Right atrium auricular region (tissue), 2 donors: ENCODE measurements at places on chromosomes 3 and 15.

- DNase-seq = no peak
Observed at GRCh38 chr15:59196416-59196815, 10.2 kb upstream of the LDHAL6B start.

DNA sequence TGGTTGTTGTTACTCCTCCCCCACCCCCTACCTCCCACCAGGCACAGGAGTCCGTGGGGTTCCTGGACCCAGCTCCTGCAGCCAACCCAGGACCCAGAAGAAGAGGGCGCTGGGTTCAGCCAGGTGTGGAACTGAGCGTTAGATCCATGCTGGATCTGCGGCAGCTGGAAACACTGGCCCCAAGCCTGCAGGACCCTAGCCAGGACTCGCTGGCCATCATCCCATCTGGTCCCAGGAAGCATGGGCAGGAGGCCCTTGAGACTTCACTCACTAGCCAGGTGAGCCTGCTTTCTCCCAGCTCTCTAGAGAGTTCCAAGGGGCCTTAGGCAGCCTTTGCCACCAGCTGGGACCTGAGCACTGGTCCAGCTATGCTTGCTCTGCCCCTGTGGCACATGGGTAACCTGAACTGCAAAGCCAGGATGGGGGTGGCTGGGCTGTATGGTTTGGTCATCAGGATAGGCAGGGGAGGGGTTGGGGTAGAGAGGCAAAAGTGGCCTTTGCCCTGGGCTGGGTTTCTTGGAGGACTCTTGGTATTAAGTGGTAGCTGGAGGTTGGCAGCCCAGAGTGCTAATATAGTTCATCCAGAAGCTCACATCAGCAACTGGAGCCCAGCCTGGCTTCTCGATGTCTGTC, 7.0 kb upstream of the JMJD7 start:
- no peak for DNase-seq

DNA sequence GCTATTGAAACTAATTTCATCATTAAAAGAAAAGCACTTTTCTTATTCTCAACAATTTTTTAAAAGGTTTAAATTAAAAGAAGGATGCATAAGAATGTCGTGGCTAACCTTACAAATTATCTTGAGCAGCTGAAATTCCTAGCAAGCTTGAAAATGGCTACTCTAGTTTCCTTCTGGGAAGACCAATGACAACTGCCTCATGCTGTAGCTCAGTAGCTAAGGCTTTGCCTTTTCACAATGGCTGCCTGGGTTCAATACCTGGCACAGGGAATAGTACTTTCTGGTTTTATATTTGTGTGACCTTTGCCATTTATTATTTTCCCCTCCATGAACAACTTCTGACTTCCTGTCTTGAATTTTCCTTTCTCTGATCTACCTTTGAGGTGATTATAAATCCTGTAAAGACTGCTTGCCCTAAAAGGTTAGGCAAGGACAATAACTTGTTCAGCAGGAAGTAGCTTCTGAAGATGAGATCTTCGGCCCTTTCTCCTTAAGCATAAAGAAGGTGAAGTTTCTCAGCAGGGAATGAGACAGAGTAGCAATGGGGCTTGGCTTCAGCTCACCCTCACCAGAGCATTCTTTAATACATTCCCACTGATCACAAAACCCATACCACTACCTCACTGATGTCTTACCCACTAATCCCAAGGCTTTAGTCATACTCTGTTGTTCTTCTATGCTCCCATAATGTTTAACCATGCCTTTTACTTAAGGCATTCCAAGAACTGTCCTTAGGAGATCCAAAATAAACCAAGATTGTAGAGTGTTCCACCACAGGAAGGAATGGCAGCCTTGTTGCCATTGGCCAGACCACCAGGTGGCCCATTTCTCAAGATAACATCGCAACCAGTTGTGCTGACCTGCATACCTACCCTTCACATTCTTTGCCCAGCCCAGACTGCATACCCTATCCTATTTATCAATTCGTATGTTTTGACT, 276.8 kb downstream of the ULK4 start:
- DNase-seq = no peak

- no peak for DNase-seq
Observed at GRCh38 chr15:87082581-87082980, 1002.9 kb downstream of the AGBL1 start.

- DNase-seq = no peak
Observed at GRCh38 chr3:47057212-47057671, 77.8 kb downstream of the NBEAL2 start.

- DNase-seq = no peak
Observed at GRCh38 chr3:8650583-8651416, 6.2 kb upstream of the SSUH2 start.

- DNase-seq = no peak
Observed at GRCh38 chr15:51706926-51707608, 25.8 kb downstream of the SCG3 start.

DNA sequence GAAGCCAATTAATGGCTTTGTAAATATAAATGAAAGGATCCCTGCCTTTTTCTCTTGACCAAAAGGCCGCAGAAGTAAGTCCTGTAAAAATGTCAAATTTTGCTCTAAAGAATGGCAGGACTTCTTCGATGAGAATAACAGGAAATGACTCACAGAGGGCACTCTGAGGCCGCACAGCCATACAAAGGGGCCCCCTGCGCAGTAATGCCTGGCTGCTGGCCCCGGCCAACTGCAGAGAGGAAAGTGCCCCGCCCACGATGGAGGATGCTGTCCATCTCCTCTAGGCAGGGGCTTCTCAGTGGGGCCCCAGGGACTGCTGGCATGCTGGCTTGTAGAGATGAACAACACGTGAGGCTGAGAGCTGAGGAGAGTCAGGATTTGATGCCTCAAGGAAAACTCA, 18.1 kb upstream of the SCN10A start:
- DNase-seq = peak; percentile 68

DNA sequence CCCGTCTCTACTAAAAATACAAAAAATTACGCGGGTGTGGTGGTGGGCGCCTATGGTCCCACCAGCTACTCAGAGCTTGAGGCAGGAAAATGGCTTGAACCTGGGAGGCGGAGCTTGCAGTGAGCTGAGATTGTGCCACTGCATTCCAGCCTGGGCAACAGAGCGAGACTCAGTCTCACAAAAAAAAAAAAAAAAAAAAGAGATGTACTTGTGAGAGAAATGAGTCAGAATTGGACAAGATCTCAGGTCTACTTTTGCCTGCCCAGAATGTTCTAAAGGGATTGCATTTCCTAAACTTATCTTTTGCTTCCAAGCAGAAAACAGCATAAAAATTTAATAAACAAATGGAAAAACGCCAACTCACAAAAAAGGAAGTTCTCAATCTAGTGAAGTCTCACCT, 167.5 kb downstream of the NR2F2 start:
- DNase-seq = no peak

- no peak for DNase-seq
Observed at GRCh38 chr3:126907557-126907956, 75.4 kb upstream of the PLXNA1 start.

DNA sequence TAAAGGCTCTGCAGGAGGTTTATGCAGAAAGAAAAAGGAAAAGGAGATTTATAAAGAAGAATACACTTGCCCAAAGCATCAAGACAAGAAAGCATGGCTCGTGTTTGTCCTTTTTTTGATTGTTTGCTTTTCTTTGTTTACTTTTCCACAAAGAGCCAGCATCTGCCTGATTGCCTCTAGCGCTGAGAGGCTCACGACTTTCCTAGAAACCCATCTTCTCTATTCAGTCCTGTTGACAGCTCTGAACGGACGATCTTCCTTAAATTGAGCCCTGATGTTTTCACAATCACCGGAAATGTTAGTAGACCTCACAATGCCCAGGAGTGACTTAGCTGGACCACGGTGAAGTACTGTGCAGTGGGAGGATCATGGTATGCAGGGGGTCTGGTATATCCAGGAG, 12.4 kb downstream of the GP5 start:
- no peak for DNase-seq

DNA sequence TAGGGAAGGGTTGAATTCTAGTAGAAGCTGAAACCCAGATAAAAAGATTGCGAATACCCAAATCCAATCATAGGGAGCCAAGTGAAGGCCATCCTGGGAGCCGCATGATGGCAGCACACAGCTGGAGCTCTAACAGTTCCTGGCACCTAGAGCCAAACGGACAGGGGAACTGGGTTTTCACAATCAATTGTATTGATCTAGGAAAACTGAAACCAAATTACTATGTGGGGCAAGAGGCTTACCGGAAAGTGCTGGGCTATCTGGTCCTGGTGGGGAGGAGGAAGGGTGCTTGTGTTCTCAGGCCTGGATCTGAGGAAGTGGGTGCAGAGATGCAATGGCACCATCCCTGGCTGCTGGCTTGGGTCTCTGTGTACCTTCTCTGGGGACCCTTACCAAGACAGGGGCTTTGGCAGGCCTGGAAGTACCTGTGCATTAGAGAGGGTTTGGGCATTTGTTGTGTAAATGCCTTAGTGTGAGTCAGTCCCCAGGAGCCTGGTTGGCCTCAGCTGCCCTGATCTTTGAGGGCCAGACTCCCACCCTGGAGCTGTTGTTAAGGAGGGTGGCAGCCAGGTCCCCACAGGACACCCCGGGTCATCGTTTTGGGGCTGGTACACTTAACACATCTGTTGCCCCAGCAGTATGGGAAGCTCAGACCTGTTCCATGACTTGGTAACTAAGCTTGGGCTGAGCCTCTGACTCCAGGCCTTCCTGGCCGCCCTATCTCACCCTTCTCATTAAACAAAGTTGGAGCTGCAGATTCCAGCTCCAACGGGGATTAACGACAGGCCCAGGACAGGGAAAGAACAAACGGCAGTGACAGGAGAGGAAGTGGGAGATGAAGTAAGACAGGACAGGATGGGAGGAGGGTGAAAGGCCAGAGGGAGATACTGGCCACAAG, 8.9 kb upstream of the FURIN start:
- peak; percentile 57 for DNase-seq

- no peak for DNase-seq
Observed at GRCh38 chr15:80730387-80730786, 35.3 kb downstream of the ABHD17C start.

- DNase-seq = no peak
Observed at GRCh38 chr3:20101041-20101440, 60.8 kb downstream of the KAT2B start.

- DNase-seq = peak; percentile 60
Observed at GRCh38 chr15:62390791-62391640, 225.9 kb upstream of the C2CD4B start.

DNA sequence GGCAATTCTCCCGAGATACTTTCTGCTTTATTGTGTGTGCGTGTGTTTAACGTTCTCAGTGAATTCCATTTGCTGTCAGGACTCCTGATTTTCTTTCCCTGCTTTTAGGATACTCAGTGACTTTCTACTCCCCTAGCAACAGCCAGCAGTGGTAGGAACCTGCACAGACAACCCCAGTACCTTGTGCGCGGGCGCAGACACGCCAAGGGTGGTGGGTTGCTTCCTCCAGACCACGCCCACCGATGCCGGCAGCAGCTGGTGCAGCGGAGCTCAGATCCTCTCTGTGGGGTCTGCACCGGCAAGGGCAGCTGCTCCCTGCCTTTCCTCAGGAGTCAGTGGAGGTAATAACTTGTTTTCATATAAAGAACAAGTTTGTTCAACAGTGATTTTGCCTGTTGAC, 225.1 kb upstream of the NDN start:
- no peak for DNase-seq

- peak; percentile 76 for DNase-seq
Observed at GRCh38 chr3:34683851-34684250, 885.4 kb downstream of the PDCD6IP start.
